RPMI7951 (cell line): ENCODE measurements at places on chromosomes 7 and 10. TPM values are rescaled to one million over a fixed set of nuclear protein-coding genes. Genes with fewer than 3 reads are reported as not detected.

GRCh38 chr10:10499839-10500238 is 517.8 kb upstream of the CELF2 start:
- DNase-seq = peak; percentile 15

- DNase-seq = no peak
These were observed 36.2 kb upstream of the TMEM106B start for GRCh38 chr7:12174931-12175330.

GRCh38 chr7:37028909-37029440 is 304.7 kb upstream of the AOAH start:
- DNase-seq = no peak

The CYP3A7 gene
- not detected in 2 replicates for total RNA-seq

- no peak for DNase-seq
These were observed 5.3 kb downstream of the CDH23 start for GRCh38 chr10:71402005-71402404.

GRCh38 chr7:79553811-79554555 is 100.5 kb upstream of the MAGI2 start:
- no peak for DNase-seq

GRCh38 chr7:157926107-157926506 is 589.3 kb downstream of the DNAJB6 start:
- no peak for DNase-seq

DNA sequence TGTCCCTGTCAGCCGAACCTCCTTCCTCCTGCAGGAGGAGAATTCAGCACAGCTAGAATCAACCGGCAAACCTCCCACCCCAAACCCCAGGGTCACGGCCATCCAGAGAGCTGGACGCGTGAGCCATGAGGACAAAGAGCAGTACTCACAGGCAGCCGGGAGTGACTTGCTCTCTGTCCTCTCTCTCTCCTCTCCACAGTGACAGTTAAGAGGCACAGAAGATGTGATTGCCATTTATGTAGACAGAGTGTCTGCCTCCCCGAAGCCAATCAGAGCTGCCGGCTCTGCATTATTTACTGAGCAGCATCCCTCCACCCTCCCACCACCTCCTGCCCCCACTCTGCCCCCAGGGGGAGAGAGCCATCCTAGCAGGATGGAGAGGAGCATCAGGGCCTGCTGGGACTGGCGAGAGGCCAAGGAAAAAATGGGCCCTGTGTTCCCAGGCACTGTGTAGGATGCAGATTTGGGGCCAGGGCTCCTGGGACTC is 4.3 kb downstream of the DDC start:
- DNase-seq = peak; percentile 30

DNA sequence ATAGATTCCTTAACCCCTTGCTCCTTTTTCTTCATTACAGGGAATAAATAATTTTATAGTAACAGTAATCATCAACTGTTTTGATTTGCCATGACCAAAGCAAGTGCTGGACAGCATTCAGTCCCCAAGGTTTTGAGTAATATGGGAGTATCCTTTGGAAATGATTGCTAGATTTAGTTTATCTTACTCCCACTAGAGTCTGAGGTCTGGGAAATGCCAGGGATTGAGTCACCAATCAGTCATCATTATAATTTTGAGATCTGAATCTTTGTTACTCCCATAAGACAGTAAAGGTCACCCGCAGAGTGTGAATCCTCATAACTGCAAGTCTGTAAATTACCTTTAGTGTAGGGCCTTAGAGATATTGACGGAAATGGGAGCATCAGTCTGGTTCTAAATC is 133.7 kb upstream of the SEMA3E start:
- peak; percentile 1 for DNase-seq

The ACBD7 gene
- 6.7 and 7.9 TPM in 2 replicates for total RNA-seq

DNA sequence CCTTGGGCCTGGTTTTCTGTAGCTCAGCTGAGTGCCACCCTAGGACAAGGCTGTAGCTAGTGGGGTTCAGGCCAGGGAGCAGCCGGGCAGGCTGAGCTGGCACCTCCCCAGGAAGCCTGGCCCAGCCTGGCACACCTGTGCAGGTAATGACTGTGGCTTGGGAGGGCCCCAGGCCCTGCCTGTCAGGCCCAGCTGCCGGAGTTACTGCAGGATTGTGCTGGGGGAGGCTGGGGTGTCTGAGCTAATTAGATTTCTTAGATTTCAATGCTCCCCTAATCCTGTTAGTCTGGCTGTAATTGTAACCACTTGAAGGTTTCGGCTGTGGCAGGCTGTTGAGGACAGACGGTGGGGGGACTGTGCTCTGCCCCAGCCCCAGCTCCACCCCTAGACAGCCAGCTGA is 6.0 kb downstream of the ZMIZ1 start:
- DNase-seq = no peak

The STEAP2 gene
- 4.5 and 5.8 TPM in 2 replicates for total RNA-seq

- peak; percentile 93 for DNase-seq
These were observed 162.3 kb downstream of the BAMBI start for GRCh38 chr10:28839600-28840007.

DNA sequence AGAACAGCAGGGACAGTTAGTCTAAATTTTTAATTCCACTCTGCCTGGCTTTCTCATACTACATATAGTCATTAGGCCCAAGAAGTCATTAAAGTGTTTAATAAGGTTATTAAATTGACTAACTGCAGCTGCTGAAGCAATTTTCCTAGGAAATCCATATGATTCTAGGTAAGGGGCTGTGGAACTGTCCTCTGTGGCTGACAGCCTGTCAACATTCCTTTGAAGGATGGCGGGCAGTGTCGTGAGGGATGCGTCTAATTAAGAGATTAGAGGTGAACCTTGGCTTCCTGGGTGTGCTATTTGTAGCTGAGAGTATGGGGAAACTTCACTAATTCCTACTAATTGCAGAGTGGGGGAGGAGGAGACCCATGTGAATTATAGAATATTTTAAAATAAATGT is 64.6 kb downstream of the SNX10 start:
- DNase-seq = no peak

The GPR85 gene
- 3.1 and 4.2 TPM in 2 replicates for total RNA-seq

DNA sequence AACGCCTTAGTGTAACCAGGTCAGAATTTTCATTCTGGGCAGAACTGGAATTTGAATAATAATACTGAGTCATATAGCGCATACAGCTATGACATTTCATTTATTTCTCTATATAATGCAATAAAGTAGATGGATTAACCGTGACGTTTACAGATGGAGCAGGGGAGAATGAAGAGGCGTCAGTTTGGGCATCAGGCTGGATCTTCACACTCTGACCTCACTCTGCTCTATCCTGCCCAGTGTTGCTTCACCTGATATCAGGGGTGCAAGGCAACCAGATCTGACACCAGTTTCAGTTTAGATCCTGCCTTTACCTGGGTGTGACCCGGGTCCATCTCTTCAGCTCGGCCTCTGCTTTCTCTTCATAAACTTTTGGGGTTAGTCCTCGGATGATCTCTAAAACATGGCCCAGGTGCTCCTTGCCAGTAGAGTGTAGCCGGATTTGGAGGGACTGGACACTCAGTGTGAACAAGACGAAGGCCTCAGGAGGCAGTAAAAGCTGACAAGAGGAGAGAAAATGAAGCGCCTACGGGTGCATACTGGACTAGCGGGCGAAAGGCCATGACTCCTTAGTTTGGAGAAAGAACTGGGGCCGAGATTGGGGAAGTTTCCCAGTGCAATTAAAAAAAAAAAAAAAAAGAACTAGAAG is 1.4 kb upstream of the ZYX start:
- DNase-seq = no peak

GRCh38 chr7:107938456-107939250 is 47.7 kb downstream of the DLD start:
- DNase-seq = peak; percentile 59

The CXCL12 gene
- 29.0 and 30.3 TPM in 2 replicates for total RNA-seq

DNA sequence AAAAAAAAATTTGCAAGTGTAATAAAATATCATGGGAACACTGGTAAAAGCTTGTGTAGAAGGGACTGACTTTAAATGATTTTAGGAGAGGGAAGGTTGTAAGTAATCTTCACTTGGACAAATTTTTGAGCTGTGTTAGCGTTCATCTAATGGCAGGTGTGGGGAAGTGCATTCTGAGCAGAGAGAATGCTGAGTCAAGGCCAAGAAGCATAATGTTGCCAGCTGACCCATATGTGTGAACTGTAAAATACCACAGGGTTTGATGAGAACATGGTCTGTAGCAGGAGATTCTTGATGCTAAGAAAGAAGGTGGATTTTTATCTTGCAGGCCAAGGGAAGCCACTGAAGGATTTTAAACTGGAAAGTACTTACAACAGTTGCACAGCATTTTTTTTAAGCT is 98.2 kb upstream of the ZNF32 start:
- DNase-seq = no peak

DNA sequence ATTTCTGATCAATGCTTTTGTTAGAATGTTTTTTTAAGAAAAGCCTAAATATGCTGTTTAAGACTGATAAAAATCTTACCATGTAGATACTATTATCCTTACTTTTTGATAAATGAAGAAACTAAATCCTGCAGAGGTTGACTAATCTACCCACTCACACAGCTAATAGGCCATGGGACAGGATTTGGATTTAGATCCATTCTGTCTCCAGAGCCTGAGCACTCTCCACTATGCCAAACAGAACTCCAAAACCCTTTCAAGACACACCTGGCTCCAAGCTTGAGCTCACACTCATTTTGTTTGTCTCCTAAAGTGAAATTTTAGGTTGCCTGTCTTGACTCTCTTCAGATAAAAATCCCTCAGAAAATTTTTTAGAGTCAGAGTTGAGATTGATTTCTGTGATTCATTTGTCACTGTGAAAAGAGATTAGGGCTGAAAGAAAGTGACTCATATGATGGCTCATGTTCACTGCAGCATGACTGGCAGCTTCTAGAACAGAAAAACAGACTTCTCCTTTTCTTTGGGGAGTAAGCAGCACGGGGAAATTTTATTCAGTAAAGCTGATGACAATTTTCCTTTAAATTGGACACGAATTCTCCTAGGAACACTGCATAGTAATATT is 132.3 kb upstream of the POT1 start:
- DNase-seq = peak; percentile 21

DNA sequence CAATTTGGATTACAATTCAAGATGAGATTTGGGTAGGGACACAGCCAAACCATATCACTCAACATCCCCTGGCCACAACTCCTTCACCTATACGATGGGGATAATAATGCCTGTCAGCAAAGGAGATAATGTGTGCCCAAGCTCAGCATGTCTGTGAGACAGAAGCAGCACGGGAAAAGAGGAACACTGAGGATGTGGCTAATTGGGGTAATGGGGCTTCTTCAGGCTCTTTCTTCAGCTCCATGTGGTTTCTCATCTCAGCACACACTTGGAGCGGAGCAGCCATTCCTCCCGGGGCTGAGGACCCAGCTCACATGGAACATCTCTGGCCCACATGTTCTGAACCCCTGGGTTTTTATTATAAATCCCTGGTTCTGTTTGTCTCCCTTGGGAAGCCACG is 136.0 kb upstream of the NAMPT start:
- DNase-seq = no peak

GRCh38 chr7:55138663-55139062 is 119.8 kb downstream of the EGFR start:
- no peak for DNase-seq

The ITPRID1 gene
- not detected in 2 replicates for total RNA-seq

- peak; percentile 59 for DNase-seq
These were observed 40.7 kb upstream of the ANAPC16 start for GRCh38 chr10:72175149-72175548.

DNA sequence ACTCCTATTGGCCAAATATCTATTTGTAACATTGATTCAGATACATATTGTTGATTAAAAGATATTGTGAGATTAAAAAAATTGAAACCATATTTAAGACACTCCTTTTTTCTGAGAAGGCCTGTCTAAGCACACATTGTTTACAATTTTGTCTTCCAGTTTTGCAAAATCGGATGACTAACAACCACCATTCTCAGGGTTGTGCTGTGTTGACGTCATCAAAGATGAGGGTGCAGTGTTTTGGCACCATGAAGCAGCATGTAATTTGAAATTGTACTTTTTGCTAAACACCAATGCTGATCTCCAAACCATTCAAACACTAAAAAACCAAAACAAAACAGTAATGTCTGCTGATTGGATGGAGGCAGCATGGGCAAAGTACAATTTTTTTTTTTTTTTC is 7.4 kb downstream of the CREB5 start:
- peak; percentile 40 for DNase-seq

- no peak for DNase-seq
These were observed 133.0 kb upstream of the KLF14 start for GRCh38 chr7:130867039-130867438.

- no peak for DNase-seq
These were observed 54.2 kb downstream of the MICALL2 start for GRCh38 chr7:1404898-1405548.

DNA sequence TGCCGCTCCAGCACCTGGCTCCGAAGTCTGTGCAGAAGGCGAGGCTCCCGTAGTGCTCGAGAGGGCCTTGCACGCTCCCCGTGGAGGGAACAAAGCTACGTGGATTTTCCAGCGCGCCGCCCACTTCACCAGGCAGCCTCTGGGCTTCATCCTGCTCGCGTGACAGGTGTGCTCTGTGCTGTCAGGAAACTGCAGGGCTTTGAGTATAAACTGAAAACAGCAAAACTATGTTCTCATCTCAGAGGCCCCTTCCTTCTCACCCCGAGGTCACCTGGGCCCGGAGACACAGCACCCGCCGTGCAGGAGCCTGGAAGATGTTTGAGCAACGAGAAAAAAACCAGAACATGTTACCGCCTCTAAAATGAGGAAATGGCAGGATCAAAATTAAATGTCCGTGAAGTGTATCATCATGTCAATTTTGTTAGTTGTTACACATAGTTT is 17.6 kb upstream of the GPR146 start:
- DNase-seq = no peak

The HOXA6 gene
- total RNA-seq = 1.8 and 7.2 TPM in 2 replicates

GRCh38 chr10:31657434-31657872 is 271.2 kb downstream of the ARHGAP12 start:
- DNase-seq = no peak

The KMT2E gene
- 39.3 and 63.4 TPM in 2 replicates for total RNA-seq

- DNase-seq = no peak
These were observed 28.0 kb downstream of the ABLIM1 start for GRCh38 chr10:114629824-114630730.
